CD4-positive, alpha-beta T cell (primary cell): ENCODE measurements at places on chromosomes 12 and 14.
A peak's percentile ranks its signal among the peaks of the same experiment; 100 is the strongest.

- H3K4me3 ChIP-seq, result no peak overlapping the region
- no peaks in the 10 kb centered on the region for H3K4me1 ChIP-seq
- no peaks in the 10 kb centered on the region for H3K36me3 ChIP-seq
- H3K27ac ChIP-seq, result no peak overlapping the region
- no peak for DNase-seq
- no peaks in the 10 kb centered on the region for H3K27me3 ChIP-seq
These were observed 164.6 kb downstream of the MSRB3 start for GRCh38 chr12:65443038-65443437.

DNA sequence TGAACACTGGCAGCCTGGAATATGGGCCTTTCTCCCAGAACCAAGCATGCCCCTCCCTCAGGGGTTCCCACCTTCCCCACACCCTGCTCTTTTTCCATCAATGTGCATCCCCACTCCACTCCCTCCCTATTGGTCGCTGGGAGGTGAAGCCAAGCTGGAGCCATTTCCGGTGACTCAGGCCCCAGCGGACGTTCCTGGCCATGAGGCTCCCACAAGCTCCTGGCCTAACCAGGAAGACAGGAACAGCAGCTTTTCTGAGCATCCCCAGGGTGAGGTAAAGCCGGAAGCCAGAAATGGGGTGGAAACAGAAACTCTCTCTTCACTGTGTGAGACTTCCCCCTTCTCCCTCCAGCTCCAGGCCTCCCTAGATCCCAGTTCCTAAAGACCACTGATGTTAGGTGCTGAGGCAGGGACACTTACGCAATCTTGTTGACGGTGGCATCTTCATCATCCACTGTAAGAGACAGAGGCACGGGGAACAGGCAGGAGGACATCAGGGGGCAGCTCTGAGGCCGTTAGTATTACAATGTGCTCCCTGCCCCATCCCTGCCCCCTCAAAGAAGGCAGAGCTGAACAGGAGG lies 5.1 kb downstream of the LMBR1L start:
- H3K27ac ChIP-seq, result no peak overlapping the region
- DNase-seq, result no peak
- peaks cover 66% of the 10 kb centered on the region for H3K36me3 ChIP-seq
- H3K27me3 ChIP-seq, result no peaks in the 10 kb centered on the region
- H3K4me1 ChIP-seq, result peaks cover 31% of the 10 kb centered on the region

DNA sequence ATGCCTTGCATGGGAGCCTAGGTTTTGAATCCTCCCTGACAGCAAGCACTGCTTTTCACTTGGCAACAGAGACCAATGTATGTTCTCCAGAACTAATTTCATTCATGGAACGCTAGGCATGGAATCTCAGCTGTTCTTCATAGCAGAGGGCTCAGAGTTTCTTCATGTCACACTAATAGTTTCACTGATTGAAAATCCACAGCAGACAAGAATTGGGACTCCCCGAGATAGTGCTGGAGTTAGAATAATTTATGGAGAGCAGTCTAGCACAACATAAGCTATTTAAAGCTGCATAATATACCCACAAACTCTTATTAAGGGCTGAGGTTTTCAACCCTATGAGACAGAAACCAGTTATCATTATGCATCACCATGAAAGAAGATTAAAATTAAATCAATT lies 342.5 kb downstream of the TMEM132D start:
- H3K27ac ChIP-seq, result no peak overlapping the region
- H3K27me3 ChIP-seq, result no peaks in the 10 kb centered on the region
- no peak for DNase-seq
- H3K36me3 ChIP-seq, result no peaks in the 10 kb centered on the region
- no peak overlapping the region for H3K4me3 ChIP-seq

DNA sequence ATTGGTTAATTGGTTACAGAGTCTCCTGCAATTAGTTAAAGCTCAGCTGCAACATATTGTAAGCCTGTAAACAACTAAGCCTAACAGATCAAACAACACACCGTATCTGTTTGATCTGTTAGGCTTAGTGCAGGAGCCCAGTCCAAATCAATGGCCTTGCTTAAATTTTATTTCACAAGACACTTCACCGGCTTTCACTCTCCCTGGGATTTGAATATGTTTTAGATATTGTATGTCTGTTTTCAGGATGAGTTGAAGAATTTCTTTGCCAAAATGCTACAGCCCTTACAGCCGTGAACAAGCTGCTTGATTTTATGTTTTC lies 5.5 kb upstream of the RNASE1 start:
- H3K27me3 ChIP-seq, result no peaks in the 10 kb centered on the region
- no peak overlapping the region for H3K27ac ChIP-seq
- H3K4me3 ChIP-seq, result no peak overlapping the region
- no peaks in the 10 kb centered on the region for H3K36me3 ChIP-seq
- no peaks in the 10 kb centered on the region for H3K4me1 ChIP-seq

GRCh38 chr12:6383572-6384498 lies at the start of gene LTBR:
Gene LTBR (plus strand): TSS chr12:6384162. CDS start chr12:6384359, 197 bp downstream.
- H3K27ac ChIP-seq, result no peak within 1 kb of the TSS
- peak; percentile 68 for DNase-seq
- peaks cover 15% of the 10 kb centered on the region for H3K27me3 ChIP-seq
- no peaks in the 10 kb centered on the region for H3K36me3 ChIP-seq
- H3K4me3 ChIP-seq, result peak within 1 kb of the TSS; percentile 35

DNA sequence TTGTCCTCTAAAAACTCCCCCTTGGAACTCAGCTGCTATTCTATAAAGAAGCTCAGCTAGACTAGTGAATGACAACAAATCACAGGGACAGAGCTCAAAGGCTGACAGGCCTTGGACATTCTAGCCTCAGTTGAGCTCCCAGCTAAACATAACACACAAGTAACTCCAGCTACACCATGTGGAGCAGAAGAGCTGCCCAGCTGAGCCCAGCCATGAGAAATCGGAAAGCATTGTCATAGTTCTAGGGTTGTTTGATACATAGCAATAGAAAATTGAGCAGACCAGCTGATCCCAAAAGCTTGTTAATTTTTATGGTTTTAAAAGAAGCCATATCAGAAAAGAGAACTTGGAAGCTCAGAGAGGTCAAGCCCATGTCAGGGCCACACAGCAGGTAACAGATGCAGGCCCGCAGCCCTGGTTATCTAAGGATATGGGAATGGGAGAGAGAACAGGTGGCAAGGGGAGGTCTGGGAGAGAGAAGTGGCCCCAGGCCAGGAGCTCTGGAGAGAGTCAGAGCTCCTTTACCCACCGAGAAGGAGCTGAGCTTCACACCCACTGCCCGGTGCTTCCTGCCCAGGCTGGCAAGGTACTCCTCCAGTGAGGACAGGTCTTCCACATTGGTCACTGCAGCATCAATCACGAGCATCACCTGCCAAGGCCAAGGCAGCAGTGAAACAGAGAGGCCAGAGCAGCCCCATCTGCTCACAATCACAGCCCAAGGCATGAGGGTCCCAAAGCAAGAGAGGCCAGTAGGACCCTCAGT lies 2.9 kb downstream of the NGB start:
- no peaks in the 10 kb centered on the region for H3K36me3 ChIP-seq
- no peaks in the 10 kb centered on the region for H3K4me1 ChIP-seq
- H3K4me3 ChIP-seq, result no peak overlapping the region

DNA sequence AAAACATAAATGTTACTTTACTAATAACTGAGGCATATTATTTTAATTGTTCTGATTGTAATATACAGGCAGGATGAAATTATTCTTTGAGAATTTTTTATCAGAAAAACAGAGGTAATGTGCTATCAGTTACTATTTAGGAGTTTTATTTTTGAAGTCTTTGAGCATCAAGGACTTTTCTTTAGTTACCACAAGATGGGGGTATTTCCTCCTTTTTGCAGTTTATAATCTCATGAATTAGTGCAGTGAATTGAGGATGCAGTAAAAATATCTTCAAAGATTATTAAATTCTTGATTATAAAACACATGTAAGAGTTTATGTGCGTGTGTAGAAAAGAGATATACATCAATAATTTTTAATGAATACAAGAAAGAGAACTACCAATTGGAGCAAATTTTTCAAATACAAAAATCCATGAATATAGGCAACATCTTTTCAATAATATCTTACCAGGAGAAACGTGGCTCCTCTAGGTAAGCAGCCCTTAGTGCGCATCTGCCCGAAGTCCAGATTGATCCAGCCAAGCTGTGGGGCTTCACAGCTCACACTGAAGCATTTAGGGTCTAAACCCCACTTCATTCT lies 71.6 kb downstream of the ERGIC2 start:
- H3K4me3 ChIP-seq, result no peak overlapping the region
- H3K27me3 ChIP-seq, result no peaks in the 10 kb centered on the region
- H3K27ac ChIP-seq, result no peak overlapping the region
- DNase-seq, result no peak
- H3K36me3 ChIP-seq, result peaks cover 3% of the 10 kb centered on the region
- H3K4me1 ChIP-seq, result no peaks in the 10 kb centered on the region

GRCh38 chr14:74960736-74961135 lies 5.3 kb upstream of the PGF start:
- H3K4me3 ChIP-seq, result no peak overlapping the region
- H3K27me3 ChIP-seq, result peaks cover 1% of the 10 kb centered on the region
- peaks cover 3% of the 10 kb centered on the region for H3K4me1 ChIP-seq
- no peak for DNase-seq
- no peaks in the 10 kb centered on the region for H3K36me3 ChIP-seq
- no peak overlapping the region for H3K27ac ChIP-seq

DNA sequence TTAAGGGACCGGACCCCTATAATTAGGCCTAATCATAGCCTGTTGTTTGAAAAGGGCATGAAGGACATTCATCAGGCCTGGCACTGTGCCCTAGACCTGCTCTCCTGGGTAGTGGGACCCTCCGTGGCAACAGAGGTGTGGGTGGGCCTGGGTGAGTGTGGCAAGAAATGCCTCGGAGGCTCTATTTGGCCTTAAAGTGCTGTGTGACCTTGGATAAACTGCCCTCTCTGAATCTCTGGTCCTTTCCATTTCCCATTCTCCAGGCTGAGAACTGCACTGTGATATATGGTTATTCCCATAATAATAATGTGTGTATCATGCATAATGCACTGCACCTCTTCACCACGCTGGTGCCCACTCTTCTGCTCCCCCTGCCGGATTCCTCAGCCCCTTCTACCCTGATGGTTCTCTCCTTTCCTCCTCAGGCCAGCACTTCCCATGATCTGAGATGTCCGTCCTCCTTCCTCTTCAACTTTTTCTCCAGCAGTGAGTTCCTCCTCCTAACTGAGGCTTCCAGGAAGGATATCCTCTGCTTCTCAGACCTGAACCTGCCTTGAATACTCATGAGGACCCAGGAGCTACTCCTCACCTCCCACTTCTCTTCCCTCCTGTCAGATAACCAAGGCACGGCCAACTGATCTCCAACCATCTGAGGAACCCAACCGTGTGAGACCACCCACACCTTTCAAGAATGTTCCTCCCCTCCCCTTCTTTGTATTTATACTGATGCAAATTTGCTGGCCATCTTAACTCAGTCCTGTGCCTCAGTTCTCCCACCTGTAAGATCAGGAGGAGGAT lies 111.0 kb upstream of the PZP start:
- no peak for DNase-seq
- no peaks in the 10 kb centered on the region for H3K4me1 ChIP-seq
- no peak overlapping the region for H3K4me3 ChIP-seq
- H3K27me3 ChIP-seq, result no peaks in the 10 kb centered on the region
- H3K27ac ChIP-seq, result no peak overlapping the region
- H3K36me3 ChIP-seq, result no peaks in the 10 kb centered on the region

- peak; percentile 76 for DNase-seq
- peaks cover 22% of the 10 kb centered on the region for H3K4me1 ChIP-seq
- peak within 1 kb of the TSS; percentile 61 for H3K27ac ChIP-seq
- no peaks in the 10 kb centered on the region for H3K36me3 ChIP-seq
- H3K4me3 ChIP-seq, result peak within 1 kb of the TSS; percentile 51
- H3K27me3 ChIP-seq, result no peaks in the 10 kb centered on the region
These were observed at the start of gene RASAL1 for GRCh38 chr12:113135178-113136127. Gene RASAL1 (minus strand): TSS chr12:113135761. CDS start chr12:113135462, 299 bp downstream.

GRCh38 chr12:1692895-1693610 lies 2.2 kb downstream of the ADIPOR2 start:
- no peak overlapping the region for H3K27ac ChIP-seq
- no peaks in the 10 kb centered on the region for H3K27me3 ChIP-seq
- H3K4me1 ChIP-seq, result peaks cover 25% of the 10 kb centered on the region
- H3K4me3 ChIP-seq, result no peak overlapping the region
- DNase-seq, result no peak

DNA sequence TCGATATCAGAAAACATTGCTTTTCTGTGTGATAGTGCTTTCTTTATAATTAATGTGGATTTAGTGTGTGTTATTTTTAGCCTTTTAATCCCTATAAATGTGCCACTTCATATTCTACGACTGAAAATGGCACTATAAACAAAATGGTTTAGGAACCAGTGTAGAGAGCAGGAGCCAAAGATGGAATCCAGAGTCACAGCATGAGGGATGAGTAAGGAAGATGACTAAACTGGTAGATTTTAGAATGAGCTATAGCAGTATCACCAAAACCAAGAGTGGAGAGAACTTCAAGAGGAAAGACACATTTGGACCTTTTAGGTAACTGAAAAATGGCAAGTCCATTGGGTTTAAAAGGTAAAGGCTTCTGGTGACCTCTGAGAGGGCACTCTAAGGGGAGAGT lies 887.2 kb downstream of the NRXN3 start:
- no peaks in the 10 kb centered on the region for H3K27me3 ChIP-seq
- H3K27ac ChIP-seq, result no peak overlapping the region
- H3K36me3 ChIP-seq, result no peaks in the 10 kb centered on the region
- no peaks in the 10 kb centered on the region for H3K4me1 ChIP-seq
- no peak overlapping the region for H3K4me3 ChIP-seq

DNA sequence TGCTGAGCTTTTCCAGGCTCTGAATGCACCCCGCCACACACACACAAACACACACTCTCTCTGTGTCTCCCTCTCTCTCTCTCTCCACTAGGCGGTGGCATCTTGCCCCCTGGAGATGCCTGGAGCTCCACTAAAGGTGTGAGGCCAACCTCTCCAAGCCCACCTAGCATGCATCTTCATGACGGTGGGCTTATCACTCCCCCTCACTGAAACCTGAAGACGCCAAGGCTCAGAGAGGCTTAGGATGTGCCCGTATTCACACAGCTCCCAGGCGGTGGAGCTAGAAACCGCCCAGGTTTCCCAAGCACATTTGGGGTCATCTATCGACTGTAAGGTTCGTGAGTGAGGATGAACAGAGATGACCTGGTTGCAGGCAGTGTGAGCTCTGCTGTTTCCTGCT lies 42.6 kb upstream of the BCL11B start:
- no peaks in the 10 kb centered on the region for H3K27me3 ChIP-seq
- peaks cover under 1% of the 10 kb centered on the region for H3K4me1 ChIP-seq
- H3K27ac ChIP-seq, result no peak overlapping the region
- no peaks in the 10 kb centered on the region for H3K36me3 ChIP-seq
- no peak overlapping the region for H3K4me3 ChIP-seq
- DNase-seq, result no peak

DNA sequence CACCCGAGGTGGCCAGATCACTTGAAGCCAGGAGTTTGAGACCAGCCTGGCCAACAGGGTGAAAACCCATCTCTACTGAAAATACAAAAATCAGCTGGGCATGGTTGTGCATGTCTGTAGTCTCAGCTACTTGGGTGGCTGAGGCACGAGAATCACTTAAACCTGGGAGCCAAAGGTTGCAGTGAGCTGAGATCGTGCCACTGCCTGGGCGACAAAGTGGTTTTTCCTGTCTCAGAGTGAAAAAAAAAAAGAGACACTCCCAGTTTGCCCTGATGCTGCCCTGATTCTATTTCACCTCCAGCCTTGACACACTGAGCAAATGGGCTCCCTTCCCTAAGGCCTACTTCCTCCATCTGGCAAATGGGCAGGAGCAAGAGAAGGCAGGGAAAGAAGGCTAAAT lies 28.5 kb upstream of the PLEK2 start:
- H3K27ac ChIP-seq, result no peak overlapping the region
- H3K27me3 ChIP-seq, result peaks cover 5% of the 10 kb centered on the region
- H3K4me1 ChIP-seq, result no peaks in the 10 kb centered on the region
- no peak overlapping the region for H3K4me3 ChIP-seq
